Mesothelial cell of epicardium (in vitro differentiated cells): ENCODE measurements at places on chromosomes 3 and 15. TPM values are rescaled to one million over a fixed set of nuclear protein-coding genes. Genes with fewer than 3 reads are reported as not detected.

DNA sequence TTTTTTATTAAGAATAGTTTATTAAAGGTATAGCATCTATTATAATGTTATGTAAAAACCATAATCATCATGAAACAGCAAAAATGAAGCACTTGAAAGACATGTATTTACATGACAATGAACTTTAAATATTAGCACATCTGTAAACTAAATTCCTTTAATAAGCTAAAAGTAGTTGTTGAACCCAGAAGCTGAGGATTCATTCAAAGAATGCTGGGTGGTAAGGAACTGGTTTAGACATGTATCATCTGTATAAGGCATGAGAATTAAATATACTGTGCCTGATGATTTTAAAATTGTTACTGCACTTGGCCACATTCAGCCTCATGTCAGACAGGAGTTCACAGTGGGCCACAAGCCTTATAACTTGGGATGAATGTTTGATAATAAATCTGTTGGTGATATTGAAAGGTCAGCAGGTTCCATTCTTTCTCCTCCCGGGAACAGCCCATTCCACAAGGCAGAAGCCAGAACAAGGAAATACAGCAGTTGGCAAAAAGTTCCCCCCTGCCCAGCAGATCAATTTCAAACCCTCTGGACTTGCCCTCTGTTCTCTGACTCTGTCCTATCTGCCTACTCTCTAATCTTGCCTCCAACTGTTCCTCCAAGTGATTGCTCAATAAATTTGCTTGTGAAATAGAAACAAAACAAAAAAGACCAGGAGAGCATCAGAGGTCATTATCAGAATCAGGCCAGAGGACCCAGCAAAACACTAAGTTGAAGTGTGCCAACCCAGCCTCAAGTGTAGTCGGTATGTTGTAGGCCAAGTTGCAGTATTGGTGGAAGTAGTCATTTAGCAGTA, 49.8 kb upstream of the TEX264 start:
- no peak for DNase-seq

The ST3GAL6 gene
- 9.0 to 14.1 TPM (median 11.1 TPM) in 3 replicates for total RNA-seq

The ZKSCAN7 gene
- total RNA-seq = 18.9 to 20.5 TPM (median 19.6 TPM) in 3 replicates

The RAB11A gene
- total RNA-seq = 197 to 213 TPM (median 204 TPM) in 3 replicates

GRCh38 chr3:147655236-147655635, 246.1 kb downstream of the ZIC1 start:
- no peak for DNase-seq

DNA sequence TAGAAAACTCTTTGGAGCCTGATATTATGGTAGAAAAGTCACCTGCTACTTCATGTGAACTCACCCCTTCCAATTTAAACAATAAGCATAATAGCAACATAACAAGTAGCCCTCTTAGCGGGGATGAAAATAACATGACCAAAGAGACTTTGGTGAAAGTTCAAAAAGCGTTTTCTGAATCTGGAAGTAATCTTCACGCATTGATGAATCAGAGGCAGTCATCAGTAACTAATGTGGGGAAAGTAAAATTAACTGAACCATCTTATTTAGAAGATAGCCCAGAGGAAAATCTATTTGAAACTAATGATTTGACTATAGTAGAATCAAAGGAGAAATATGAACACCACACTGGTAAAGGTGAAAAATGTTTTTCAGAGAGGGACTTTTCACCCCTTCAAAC, 5.1 kb upstream of the SCG5 start:
- no peak for DNase-seq

The MINAR1 gene
- total RNA-seq = 2.2 to 2.6 TPM (median 2.4 TPM) in 3 replicates

GRCh38 chr3:83033133-83033532, 1271.7 kb upstream of the GBE1 start:
- DNase-seq = no peak

DNA sequence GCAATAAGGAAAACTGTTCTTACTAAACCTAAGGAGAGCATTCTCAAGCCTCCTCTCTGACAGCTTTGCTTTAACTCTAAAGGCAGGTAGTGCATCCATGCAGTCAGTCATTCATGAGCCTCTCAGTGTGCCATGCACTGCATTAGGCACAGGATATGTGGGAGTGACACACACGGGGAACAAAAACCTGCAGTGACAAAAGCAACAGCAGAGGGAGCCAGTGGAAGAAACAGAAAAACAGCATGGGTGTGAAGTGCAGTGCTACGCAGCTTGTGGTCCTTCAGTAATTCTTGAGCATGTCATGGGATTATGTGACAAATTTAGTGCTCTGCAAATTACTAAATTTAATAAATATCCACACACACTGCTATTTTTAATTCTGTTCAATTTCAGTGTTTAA, 230.7 kb downstream of the BBX start:
- no peak for DNase-seq

The LRRN1 gene
- total RNA-seq = 59.1 to 63.8 TPM (median 60.2 TPM) in 3 replicates

- DNase-seq = no peak
Measured at GRCh38 chr15:38648121-38648843, 83.7 kb upstream of the RASGRP1 start.

DNA sequence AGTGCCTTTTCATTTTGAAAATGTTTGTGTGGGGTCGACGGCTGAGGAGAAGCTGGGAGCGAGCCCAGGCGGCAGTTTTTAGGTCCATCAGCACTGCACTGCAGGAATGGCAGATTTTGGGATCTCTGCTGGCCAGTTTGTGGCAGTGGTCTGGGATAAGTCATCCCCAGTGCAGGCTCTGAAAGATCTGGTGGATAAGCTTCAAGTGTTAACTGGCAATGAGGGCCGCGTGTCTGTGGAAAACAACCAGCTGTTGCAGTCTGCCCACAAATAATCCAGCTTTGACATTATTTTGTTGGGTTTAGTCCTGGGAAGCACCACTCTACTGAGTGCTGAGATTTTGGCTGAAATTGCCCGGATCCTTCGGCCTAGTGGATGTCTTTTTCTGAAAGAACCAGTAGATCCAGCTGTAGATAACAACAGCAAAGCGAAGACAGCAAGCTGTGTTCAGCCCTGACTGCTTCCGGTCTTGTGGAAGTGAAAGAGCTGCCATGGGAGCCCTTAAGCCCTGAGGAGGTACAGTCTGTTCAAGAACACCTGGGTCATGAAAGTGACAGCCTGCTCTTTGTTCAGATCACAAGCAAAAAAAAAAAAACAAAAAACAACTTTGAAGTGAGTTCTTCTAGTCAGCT, 13.1 kb upstream of the ANP32A start:
- no peak for DNase-seq

GRCh38 chr3:53489787-53490458, 4.5 kb upstream of the CACNA1D start:
- no peak for DNase-seq

- no peak for DNase-seq
Measured at GRCh38 chr15:70259640-70260508, 162.2 kb upstream of the TLE3 start.

GRCh38 chr3:80087767-80088166, 320.0 kb upstream of the ROBO1 start:
- no peak for DNase-seq

GRCh38 chr15:89150762-89151664, 62.8 kb downstream of the ABHD2 start:
- DNase-seq = no peak

The NRG4 gene
- 7.6 to 8.7 TPM (median 7.6 TPM) in 3 replicates for total RNA-seq

DNA sequence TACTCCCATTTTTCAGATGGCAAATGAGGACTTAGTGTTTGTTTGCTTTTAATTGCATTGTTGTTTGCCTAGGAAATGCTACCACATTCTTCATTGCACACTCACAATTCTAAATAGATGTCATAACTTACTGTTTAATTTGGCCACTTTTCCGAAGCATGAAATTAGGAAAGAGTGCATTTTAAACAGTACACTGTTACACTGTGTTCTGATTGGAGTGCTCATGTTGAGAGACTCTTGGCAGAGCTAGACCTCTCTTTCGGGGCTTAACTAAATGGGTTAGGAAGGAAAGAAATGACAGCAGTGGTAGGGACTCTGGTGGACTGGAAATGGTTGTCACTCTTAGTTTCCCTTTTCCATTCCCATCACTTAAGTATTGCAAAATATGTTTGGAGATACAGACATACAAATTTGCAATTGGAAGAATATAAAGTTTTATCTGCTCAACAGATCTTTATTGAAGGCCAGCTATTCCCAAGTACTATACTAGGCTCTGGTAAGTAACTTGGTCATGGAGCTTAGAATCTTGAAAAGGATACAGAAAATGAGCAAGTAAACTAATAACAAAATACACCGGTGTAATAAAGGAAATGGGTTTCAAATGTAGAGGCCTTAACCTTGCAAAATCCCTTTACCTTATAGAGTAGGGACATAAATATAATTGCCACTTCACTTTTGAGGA, 90.2 kb downstream of the DCUN1D1 start:
- no peak for DNase-seq

The CLSTN2 gene
- 14.4 to 18.2 TPM (median 17.3 TPM) in 3 replicates for total RNA-seq

GRCh38 chr3:18346097-18346496, 79.0 kb downstream of the SATB1 start:
- DNase-seq = no peak

DNA sequence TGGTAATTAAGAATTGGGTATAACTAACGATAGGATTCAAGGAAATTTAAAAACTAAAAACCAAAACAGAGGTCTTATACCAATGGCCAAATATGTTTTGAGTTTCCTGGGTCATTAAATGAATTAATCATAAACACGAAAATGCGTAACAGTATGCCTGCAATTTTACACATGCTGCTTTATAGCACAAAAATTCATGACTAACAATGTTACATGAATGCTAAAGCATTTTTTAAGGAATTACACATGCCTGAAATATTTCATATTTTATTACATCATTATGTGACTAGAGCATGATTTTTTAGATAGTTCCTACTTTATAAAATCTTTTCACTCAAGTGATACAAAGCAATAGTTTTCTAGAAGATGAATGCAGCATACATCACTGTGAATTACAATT, 74.7 kb downstream of the ZNF148 start:
- no peak for DNase-seq

DNA sequence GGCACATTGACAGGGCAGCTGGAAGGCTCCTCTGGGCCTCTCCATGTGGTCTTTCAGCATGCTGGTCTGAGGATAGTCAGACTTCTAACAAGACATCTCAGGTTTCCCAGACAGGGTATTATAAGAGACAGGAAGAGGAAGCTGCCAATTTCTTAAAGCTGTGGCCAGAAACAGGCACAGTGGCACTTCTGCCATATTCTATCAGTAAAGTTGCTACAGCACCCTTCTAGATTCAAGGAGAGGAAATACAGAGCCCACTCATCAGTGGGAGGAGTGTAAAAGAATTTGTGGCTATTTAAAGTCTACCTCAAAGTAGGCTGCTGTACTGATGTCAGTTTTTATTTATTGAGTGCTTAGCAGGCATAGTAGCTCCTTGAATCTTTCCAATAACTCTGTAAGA, 55.5 kb downstream of the BTD start:
- no peak for DNase-seq

The C3orf22 gene
- 0.22 to 0.38 TPM in 2 of 3 replicates, not detected in the other for total RNA-seq

- no peak for DNase-seq
Measured at GRCh38 chr3:137071104-137071503, 113.3 kb downstream of the IL20RB start.

The RARB gene
- 106 to 117 TPM (median 117 TPM) in 3 replicates for total RNA-seq

The IQCH gene
- total RNA-seq = 0.98 to 2.3 TPM (median 1.6 TPM) in 3 replicates

The PLXNB1 gene
- total RNA-seq = 203 to 214 TPM (median 211 TPM) in 3 replicates

The TF gene
- 5.2 to 6.4 TPM (median 5.7 TPM) in 3 replicates for total RNA-seq

DNA sequence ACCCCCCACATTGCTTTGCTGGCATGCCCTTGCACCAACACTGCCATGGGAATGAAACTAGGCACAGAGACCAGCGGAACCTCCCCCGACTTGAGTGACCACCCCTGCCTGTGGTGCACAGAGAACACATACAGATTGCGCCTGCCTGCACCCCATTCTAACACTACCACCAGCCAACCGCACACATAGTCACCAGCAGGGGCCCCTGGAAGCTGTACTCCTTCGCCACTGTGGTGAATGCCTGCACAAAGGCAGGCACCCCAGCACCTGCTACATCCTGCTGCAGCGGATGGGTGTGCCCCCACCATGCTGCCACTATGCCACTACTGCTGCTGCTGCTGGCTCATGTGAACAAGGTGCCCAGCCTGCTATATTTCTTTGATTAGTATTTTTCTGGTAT, 27.4 kb upstream of the DNAAF4 start:
- no peak for DNase-seq

DNA sequence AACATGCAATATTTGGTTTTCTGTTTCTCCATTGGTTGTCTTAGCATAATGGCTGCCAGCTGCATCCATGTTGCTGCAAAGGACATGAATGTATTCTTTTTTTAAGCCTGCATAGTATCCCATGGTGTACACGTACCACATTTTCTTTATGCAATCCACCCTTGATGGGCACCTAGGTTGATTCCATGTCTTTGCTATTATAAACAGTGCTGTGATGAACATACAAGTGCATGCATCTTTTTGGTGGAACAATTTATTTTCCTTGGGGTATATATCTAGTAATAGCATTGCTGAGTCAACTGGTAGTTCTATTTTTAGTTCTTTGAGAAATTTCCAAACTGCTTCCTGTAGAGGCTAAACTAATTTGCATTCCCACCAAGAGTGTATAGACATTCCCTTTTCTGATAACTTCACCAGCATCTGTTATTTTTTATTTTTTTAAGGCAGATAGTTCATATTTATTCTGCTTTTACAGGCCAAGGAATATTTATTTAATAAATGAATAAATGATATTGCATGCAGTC, 62.4 kb upstream of the NPHP3 start:
- no peak for DNase-seq

GRCh38 chr3:143090976-143091837, 28.4 kb upstream of the CHST2 start:
- DNase-seq = no peak

The IMPG2 gene
- total RNA-seq = 0.59 to 0.69 TPM (median 0.69 TPM) in 3 replicates
